Hair follicle dermal papilla cell (primary cell): ENCODE measurements at places on chromosomes 11 and 22. TPM values are rescaled to one million over a fixed set of nuclear protein-coding genes. Genes with fewer than 3 reads are reported as not detected.

Gene C11orf97
- not detected in 2 replicates for total RNA-seq

Gene OR52N4
- total RNA-seq, result not detected in 2 replicates

Gene EIF4ENIF1
- 13.7 and 14.6 TPM in 2 replicates for total RNA-seq

Gene FAM83F
- under 0.01 TPM in 2 replicates for total RNA-seq

Gene IL18
- 0.16 TPM in 1 of 2 replicates, not detected in the other for total RNA-seq

Gene ZNF408
- 17.5 and 17.8 TPM in 2 replicates for total RNA-seq

Gene PPP1CA
- total RNA-seq, result 169 and 220 TPM in 2 replicates

Gene PDE2A
- under 0.01 and 0.97 TPM in 2 replicates for total RNA-seq

Gene MMP13
- total RNA-seq, result 1.2 and 2.8 TPM in 2 replicates

Gene OR5D18
- not detected in 2 replicates for total RNA-seq
